Hematopoietic multipotent progenitor cell treated with erythropoietin and hydrocortisone succinate and interleukin-3 and kit ligand, for 6 days (in vitro differentiated cells): ENCODE measurements at places on chromosomes 4 and X.

DNA sequence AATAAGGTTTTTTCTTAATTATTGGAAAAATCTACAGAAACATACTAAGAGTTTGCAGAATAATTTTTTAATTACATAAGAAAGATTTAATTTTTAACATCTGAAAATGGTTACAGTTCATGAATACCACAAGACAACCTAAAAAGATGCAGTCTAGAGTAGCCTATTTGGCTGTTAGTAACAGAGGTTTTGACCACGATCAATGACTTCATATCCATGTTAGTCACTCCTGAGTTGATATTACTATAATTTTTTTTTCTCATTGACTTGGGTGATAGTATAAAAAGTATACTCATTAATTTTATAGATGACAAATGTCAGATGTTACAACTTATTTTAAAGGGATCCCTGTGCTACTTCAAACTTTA is 272.5 kb downstream of the DCTD start:
- no peak for DNase-seq

DNA sequence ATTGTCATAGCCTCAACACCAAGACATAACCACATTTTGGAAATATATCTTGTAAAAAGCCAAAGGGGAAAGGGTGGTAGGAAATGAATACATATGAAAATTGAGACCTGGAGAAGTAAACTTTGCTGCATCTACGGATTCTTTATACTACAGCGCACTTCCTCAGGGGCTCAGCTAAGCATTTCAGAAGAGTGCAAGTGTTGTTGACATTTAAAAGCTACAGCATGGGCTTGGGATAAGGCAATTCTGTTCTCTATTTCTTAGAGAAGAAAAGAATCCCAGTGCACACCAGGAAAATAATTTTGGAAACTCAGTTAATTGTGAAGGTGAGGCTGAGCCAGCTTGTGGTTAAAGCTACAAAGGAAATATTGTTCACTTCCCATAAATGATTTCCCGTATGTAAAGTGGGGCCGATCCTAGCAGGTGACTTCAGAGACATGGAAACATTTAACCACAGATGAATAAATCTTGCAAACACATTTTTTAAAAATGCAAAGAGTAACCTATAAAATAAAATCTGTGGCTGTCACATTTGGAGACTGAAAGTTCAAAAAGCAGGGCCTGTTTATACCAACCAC is 12.6 kb upstream of the GBA3 start:
- no peak for DNase-seq

DNA sequence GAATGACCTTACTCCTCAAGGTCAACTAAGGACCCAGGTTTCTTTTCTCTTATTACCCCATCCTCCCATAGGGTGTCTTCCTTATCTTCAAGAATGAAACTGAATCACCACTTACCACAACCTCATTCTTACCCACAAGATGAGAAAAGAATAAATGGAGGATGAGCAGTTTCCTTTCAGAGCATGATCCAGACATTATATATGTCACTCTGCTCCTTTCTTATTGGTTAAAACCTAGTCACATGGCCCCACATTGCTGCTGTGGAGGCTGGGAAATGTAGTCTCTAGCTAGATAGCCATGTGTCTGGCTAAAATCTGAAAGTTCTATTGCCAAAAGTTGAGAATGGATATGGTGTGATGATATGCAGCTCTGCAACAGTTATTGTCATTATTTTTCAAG is 62.4 kb upstream of the RAI2 start:
- peak; percentile 30 for DNase-seq

GRCh38 chr4:25797136-25797535 is 65.7 kb downstream of the SEL1L3 start:
- DNase-seq = no peak

DNA sequence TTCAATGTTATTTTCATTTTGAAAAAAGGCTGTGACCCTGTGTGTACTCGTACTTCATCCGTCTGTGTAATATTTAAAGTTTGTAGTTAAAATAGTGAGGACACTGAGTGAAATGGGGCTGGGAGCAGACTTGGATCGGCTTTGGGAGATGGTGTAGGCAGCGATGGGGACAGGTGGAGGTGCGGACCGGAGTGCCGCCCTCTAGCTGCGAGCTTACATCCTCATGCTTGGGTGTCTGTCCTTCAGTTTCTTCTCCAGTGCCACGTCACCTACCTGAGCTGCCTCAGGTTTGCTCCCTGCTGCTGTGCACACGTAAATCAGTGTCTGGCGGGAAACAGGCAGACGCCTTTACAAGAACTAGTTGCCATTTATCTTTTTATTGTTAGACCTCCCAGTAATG is 146.1 kb downstream of the GPR143 start:
- no peak for DNase-seq
